Activated naive CD4-positive, alpha-beta T cell (primary cell): ENCODE measurements at places on chromosomes 3 and 15.

DNA sequence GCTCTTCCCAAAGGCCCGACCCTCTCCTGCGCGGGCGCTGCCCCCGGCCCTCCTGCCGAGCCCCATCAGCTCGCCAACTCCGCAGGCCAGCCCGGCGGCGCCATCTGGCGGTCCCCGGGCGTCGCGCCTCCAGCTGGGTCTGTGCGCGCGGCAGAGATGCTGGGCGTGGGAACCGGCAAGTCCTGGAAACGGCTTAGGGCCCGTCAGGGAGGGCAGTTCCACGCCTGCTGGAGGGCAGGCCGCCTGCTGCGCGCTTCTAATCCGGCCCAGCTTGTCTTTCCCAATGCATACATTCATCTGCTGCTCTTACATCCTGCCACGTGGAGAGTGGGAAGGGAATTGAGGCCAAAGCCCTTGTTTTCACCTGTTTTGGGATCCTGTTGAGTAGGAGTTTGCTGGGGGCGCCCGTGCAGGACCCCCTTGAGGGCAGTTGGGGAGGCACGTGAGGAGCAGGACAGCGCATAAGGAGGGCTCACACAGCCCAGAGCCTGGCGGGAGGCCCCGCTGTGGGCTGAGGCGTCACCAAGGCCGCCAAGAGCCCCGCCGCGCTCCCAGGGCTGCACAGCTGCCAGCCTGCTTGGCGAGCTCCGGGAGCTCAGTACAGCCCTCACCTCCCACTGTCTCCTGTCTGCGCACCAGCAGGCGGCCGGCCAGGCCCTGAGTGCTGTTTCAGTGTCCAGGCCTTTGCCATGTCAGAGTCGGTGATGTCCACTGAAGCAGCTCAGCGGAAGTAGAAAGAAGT lies 165.6 kb downstream of the NSMCE3 start:
- DNase-seq, result no peak

- DNase-seq, result no peak
Measured at GRCh38 chr3:186691676-186692075, 25.5 kb upstream of the KNG1 start.

GRCh38 chr3:188559072-188559429 lies 405.1 kb downstream of the LPP start:
- no peak for DNase-seq

- no peak for DNase-seq
Measured at GRCh38 chr3:154071146-154071545, 50.0 kb upstream of the ARHGEF26 start.
